ENCODE measurements at places on chromosomes 4 and X. TPM values are rescaled to one million over a fixed set of nuclear protein-coding genes. Genes with fewer than 3 reads are reported as not detected.

The RASSF6 gene
- 10.8 TPM for polyA plus RNA-seq

The NOX1 gene
- not detected for polyA plus RNA-seq

The AREG gene
- polyA plus RNA-seq, result 3.9 TPM

The RGN gene
- not detected for polyA plus RNA-seq

The FMR1NB gene
- not detected for polyA plus RNA-seq

The FAM241A gene
- 1.2 TPM for polyA plus RNA-seq

The XAGE1B gene
- not detected for polyA plus RNA-seq

The LRP2BP gene
- 0.89 TPM for polyA plus RNA-seq

The GYPE gene
- 5.6 TPM for polyA plus RNA-seq

The PDZD4 gene
- 0.15 TPM for polyA plus RNA-seq

The CRMP1 gene
- polyA plus RNA-seq, result not detected

The ASB11 gene
- polyA plus RNA-seq, result not detected

The REELD1 gene
- not detected for polyA plus RNA-seq

The CFP gene
- polyA plus RNA-seq, result 0.95 TPM

The MAGEA2 gene
- polyA plus RNA-seq, result not detected

The LUZP4 gene
- polyA plus RNA-seq, result not detected

The AKAP4 gene
- not detected for polyA plus RNA-seq

The CCSER1 gene
- 4.7 TPM for polyA plus RNA-seq

The PHEX gene
- 0.11 TPM for polyA plus RNA-seq

The ANKRD17 gene
- 9.6 TPM for polyA plus RNA-seq

The ZAR1 gene
- polyA plus RNA-seq, result not detected

The GJB1 gene
- polyA plus RNA-seq, result not detected

The GPR119 gene
- not detected for polyA plus RNA-seq

The ADGRG2 gene
- polyA plus RNA-seq, result 0.16 TPM

The SPANXN3 gene
- not detected for polyA plus RNA-seq

The TLR2 gene
- polyA plus RNA-seq, result 0.58 TPM

The TBC1D8B gene
- 0.51 TPM for polyA plus RNA-seq

The GAGE12E gene
- polyA plus RNA-seq, result not detected

The APOO gene
- 18.1 TPM for polyA plus RNA-seq

The RASL11B gene
- polyA plus RNA-seq, result 0.13 TPM

The HELT gene
- polyA plus RNA-seq, result not detected

The TASL gene
- 39.3 TPM for polyA plus RNA-seq

The PAGE2B gene
- not detected for polyA plus RNA-seq

The HDX gene
- polyA plus RNA-seq, result 2.7 TPM

The FDCSP gene
- not detected for polyA plus RNA-seq

The GLRA3 gene
- polyA plus RNA-seq, result 0.98 TPM

The JCHAIN gene
- 1,651 TPM for polyA plus RNA-seq

The TDO2 gene
- not detected for polyA plus RNA-seq

The FGFR3 gene
- 0.45 TPM for polyA plus RNA-seq

The TRIML2 gene
- polyA plus RNA-seq, result not detected

The SPIN2A gene
- polyA plus RNA-seq, result not detected

The ODAPH gene
- polyA plus RNA-seq, result not detected

The BEX1 gene
- not detected for polyA plus RNA-seq

The CCNA2 gene
- polyA plus RNA-seq, result 0.24 TPM

The EDA2R gene
- polyA plus RNA-seq, result not detected

The ADAD1 gene
- not detected for polyA plus RNA-seq

The ARX gene
- not detected for polyA plus RNA-seq

The RBM46 gene
- polyA plus RNA-seq, result not detected

The IBSP gene
- not detected for polyA plus RNA-seq

The FOXR2 gene
- polyA plus RNA-seq, result not detected

The HMGB2 gene
- polyA plus RNA-seq, result 128 TPM

The IRS4 gene
- not detected for polyA plus RNA-seq

The C4orf50 gene
- polyA plus RNA-seq, result not detected
